Fibroblast of lung (primary cell): ENCODE measurements at places on chromosomes 1 and 21.

DNA sequence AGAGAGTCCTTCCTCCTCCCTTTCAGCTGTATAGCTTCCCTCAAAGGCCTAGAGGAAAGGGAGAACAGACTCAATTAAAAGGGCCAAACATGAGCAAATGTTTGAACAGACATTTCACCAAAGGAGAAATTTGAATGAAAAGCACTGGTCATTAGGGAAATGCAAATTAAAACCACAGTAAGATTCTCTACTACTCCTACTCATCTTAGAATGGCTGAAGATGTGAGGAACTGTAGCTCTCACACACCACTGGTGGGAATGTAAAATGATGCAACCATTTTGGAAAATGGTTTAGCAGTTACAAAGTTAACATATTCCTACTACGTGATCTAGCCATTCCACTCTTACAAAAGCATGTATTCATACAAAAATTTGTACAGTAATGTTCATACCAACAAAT, 253.0 kb upstream of the HOOK1 start:
- DNase-seq = no peak

DNA sequence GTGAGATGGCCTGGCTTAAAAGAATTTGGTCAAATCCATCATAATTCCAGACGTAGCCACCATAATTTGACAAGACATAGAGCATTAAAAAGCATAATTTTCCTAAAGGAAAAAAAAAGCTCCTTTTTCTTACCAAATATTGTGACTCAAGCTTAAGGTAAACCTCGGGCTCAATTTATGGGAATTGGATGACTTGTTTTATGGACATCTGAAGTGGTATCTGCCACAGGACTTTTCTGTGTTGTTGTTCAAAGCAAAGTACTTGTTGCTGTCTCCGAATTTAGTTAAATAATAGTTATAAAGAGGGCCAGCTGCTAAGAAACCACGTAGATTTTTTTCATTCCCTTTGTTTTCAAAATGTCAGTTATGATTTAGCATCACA, 1.1 kb downstream of the MPZL1 start:
- DNase-seq = no peak

DNA sequence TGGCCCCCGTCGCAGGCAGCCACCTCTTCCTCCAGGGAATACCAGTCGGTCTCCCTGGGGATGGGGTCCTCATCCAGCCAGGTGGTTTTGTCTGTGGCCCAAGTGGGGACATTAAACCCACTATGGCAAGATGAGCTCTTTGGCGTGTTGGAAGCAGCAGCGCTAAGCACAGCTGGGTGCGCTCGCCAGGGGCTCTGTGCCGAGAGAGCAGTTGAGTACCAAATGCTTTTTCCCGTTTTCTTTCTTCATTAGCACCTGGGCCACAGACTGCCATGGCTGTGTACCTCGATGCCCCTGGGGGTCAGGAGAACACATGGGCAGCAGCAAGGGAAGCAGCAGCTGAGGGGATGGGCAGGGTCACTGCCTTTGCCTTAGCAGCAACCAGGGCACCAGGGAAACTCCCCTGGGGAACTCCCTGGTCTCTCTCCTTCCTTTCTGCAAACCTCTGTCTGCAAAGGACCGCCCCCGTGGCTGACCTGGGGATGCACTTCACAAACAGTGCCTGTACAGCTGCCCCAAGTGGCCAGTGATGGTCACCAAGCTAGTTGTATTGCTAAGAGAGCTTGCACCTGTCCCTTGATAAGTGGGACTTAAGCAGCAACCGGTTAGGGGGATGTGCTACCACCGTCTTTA, 31.1 kb downstream of the EDARADD start:
- DNase-seq = no peak

- no peak for DNase-seq
Observed at GRCh38 chr1:168696125-168696760, 32.8 kb downstream of the DPT start.

DNA sequence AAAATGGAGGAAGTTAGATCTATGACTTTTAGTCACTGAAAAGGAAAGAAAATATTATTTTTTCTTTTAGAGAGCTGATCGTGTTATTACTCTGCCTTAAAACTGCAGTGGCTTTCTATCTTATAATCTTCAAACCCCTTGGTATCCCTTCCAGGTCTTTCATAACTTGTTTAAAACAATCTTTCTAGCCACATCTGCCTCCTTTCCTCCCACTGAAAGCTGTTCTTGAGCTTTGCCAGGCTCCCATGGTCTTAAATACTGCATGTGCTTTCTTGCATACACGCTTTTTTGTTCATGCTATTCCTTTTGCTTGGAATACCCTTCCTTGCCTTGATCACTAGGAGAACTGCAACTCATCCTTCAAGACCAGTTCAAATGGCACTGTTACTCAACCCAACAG, 65.9 kb upstream of the GADD45A start:
- no peak for DNase-seq

- DNase-seq = no peak
Observed at GRCh38 chr1:241615043-241615974, 24.9 kb downstream of the CHML start.

- peak; percentile 24 for DNase-seq
Observed at GRCh38 chr1:168531615-168532345, 12.0 kb downstream of the XCL2 start.

DNA sequence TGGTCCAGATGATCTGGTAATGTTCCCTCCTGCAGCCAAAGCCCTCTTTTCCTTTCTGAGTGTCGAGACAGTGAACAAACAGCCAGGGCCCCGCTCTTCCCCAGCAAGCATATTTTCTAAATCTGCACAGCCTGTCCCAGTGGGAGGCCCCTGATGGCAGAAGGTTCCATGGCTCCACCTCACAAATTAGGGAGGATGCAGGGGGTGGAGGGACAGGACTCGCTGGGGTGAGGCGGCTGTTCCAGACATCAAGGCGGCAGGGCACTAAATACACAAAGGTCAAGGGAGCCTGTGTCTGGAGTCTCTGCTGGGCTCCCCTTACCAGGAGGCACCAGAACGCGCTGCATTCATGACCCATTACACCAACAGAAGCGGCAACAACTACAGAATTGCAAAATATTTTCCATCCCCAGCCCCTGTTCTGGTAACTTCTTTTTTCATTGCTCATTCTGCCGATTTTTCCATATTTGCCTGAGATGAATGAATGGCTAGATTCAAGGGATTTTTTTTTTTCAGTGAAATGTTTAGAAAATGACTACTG, 27.0 kb upstream of the PRELP start:
- no peak for DNase-seq

- DNase-seq = no peak
Observed at GRCh38 chr1:202288177-202288576, 53.6 kb downstream of the UBE2T start.

DNA sequence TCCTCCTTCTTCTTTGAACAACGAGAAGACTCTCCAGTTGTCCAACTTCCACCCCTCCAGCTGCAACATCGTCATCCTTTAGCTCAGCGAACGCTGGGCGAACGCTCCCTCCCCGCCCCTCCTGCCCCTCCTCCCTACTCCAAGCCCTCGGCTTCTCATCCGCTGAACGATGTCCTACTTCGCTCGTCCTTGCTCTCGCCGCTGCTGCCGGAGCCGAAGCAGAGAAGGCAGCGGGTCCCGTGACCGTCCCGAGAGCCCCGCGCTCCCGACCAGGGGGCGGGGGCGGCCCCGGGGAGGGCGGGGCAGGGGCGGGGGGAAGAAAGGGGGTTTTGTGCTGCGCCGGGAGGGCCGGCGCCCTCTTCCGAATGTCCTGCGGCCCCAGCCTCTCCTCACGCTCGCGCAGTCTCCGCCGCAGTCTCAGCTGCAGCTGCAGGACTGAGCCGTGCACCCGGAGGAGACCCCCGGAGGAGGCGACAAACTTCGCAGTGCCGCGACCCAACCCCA, at the start of gene BCAN:
TSS of gene BCAN (plus strand) at position 357 of the 504 bp plus-strand sequence. CDS start 3,938 bp downstream, outside the sequence.
- DNase-seq = no peak

- DNase-seq = no peak
Observed at GRCh38 chr21:34335316-34335715, 28.5 kb upstream of the KCNE2 start.

DNA sequence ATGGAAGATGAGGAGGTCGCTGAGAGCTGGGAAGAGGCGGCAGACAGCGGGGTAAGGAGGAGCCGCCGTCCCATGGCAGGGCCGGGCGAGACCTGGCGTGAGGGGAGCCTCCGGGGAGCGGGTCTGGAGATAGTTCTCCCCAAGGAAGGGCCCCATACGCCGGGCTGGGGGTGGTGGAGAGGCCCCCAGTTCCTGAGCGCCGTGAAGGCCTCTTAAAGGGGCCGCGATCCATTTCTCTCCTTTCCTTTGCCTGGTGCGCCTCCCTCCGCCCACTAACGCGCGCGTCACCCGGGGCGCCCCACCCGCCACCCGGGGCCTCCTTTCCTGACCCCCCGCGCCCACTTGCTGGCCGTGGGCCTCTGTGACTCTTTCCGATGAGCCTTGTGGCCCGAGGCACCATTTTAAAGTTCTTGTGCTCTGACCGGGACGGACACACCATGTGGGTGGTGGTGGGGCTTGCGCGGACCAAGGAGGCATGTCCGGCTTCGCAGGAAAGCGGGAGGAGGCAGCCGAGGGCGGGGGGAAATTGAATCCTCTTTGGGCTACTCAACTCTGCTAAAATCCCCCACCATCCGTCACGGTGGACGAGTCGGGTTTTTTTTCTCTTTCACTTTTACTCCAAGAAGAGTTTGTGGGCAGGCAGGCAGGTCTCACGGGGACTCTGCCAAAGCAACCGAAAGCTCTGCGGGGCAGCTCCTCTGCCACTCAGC, 371 bp downstream of the SZRD1 start:
- DNase-seq = peak; percentile 90

GRCh38 chr1:21857142-21857839, 45.2 kb downstream of the LDLRAD2 start:
- peak; percentile 59 for DNase-seq

GRCh38 chr1:58996341-58997059, 212.7 kb upstream of the JUN start:
- DNase-seq = no peak

- DNase-seq = peak; percentile 19
Observed at GRCh38 chr1:40634901-40635655, 30.4 kb downstream of the RIMS3 start.

GRCh38 chr1:204565617-204566582, 49.7 kb downstream of the MDM4 start:
- DNase-seq = peak; percentile 78

DNA sequence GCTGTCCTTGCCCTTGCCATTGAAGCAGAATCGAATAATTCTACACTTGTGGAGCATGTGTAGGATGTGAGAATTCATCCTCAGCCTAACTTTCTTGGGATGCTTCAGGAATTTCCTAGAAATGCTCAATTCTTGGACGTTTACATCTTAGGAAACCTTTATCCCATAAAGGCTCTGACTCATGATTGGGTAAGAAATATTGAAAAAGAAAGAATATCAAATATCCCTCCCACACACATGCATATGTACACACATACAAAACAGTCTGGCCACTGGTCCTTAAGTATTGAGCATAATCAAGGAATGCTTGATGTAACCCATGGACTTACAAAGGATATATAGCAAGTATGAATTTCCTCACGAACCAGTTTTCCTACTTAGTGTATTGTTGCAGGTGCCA, 83.9 kb upstream of the IPO9 start:
- DNase-seq = peak; percentile 94

DNA sequence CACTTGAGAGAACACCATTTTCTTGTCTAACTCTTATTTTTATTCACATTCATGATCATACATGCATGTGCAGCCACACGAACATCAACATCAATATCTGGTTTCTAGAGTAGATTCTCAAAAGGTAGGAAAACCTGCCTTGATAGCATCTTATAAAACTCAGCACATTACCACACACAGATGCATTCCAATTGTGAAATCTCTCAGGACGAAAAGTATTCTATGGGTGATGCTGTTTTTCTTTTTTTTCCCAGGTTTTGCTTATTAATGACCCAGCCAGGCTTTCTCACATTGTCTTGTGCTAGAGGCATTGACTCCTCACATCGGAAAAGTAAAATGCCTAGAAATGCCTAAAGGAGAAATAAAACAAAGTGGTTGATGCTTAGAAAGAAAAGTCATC, 562.8 kb downstream of the KIF26B start:
- no peak for DNase-seq

DNA sequence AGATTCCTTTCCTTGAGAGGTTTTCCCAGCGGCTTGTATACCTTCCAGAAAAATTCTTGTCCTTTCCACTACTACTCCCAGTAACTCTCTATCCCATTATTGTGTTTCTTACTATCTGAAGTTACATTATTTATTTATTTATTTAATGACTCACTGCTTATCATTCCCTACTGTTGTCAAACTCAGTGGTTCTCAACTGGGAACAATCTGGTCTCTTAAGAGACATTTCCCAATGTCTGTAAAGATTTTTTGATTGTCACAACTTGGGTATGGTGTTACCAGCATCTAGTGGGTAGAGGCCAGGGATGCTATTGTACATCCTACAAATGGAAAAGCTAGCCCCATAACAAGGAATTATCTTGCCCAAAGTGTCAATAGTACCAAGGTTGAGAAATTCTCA, 771.5 kb upstream of the ADGRL2 start:
- DNase-seq = peak; percentile 50

GRCh38 chr1:219587801-219588561, 24.9 kb downstream of the ZC3H11B start:
- peak; percentile 62 for DNase-seq

DNA sequence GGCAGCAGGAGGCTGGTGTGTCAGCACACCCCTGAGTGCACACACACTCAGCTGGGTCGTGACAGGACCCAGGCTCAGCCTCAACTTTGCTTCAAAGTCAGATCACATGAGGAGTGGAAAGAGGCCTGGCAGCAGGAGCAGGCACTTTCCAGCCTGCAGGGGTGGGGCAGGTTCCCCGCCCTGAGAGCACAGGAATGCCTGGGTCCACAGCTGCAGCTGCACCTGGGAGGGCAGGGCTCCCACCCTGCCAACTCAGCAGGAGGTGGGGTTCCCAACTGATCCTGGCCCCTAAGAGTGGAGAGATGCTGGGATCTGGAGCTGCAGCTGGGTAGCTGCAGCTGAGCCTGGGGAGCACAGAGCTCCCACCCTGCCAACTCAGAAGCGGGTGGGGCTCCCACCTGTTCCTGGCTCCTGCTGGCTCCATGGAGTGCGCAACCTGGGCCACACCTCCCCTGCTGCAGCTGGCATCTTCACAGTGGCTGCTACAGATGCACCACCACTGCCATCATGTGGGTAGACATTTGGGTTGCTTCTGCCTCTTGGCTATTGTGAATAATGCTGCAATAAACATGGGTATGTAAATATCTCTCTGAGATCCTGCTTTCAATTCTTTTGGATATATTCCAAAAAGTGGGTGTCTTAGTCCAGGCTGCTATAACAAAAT, 415.4 kb downstream of the TTLL7 start:
- DNase-seq = no peak

DNA sequence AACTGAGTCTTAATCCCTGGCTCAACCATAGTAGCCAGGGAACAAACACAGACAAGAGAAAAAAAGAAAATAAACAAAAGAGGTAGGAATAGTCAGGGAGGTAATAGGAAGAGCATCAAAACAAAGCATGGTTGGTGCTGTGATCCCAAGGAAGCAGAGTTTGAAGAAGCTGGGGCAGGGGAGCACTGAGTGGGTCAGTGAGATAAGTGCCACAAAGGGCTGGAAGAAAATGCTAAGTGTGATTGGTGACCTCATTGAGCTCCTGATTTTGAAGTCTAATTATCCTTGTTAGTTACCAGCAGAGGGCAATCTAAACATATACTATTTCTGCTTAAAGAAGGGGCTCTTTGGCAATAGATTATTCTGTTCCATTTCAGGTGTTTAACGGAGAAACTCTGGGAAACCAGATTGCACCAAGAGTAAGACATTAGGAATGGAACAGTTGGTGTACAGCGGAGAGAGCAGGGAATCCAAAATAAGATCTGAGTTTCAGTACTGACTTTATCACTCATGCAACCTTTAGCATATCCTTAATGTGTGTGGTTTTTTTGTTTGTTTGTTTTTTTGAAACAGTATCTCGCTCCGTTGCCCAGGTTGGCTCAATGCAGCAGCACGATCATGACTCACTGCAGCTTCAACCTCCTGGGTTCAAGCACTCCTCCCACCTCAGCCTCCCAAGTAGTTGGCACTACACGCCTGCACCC, 30.7 kb upstream of the KIAA1614 start:
- DNase-seq = peak; percentile 57
